ENCODE measurements at places on chromosomes 2 and 18. TPM values are rescaled to one million over a fixed set of nuclear protein-coding genes. Genes with fewer than 3 reads are reported as not detected.

GRCh38 chr18:75376004-75376403, 51.5 kb downstream of the SMIM21 start:
- no peak for DNase-seq

- no peak for DNase-seq
Observed at GRCh38 chr18:13165636-13166423, 52.7 kb upstream of the LDLRAD4 start.

DNA sequence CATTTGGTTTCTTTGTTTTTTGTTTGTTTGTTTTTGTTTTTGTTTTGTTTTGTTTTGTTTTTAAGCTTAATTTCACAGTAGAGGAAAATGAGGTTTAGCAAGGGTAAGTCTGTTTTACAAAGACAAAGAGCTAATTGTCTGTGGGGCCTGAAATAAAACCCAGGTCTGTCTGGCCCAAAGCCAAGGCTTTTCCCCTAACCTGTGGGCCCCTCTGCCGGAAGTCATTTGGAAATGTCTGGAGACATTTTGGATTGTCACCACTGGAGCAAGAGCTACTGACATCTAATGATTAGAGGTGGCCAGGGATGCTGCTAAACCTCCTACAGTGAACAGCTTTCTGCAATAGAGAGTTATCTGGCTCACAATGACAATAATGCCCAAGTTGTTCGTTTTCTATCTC, 167.2 kb downstream of the MAP2 start:
- no peak for DNase-seq

DNA sequence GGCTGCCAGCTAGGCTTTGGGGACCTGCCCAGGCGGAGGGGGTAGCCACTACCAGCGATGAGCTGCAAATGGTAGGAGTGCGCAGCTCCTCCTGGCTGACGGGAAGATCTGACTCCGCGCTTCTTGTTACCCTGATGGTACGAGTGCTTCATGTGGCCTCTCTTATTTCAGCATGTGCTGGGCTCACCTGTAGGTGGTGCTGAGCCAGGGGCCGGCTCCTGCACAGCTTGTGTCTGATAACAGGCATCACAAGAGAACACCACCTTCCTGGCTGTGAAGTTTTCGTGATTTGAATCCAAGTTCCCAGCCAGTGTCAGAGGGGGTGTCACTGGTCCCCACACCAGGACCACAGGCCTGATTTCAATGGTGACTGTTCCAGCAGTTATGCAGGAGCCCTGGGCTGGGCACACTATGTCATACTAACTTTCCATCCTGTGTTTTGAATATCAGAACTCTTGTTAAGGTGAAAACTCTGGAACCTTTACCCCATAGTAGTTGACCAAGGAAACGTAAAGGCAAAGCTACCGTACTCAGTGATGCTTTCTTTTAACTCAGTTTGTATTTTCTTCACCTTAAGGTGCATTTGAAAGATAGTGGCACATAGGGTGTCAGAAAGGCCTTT, 28.0 kb downstream of the APCDD1 start:
- DNase-seq = no peak

- no peak for DNase-seq
Observed at GRCh38 chr2:54088719-54089118, 26.7 kb upstream of the ACYP2 start.

GRCh38 chr2:97732436-97733340, 19.3 kb downstream of the ZAP70 start:
- peak; percentile 48 for DNase-seq

DNA sequence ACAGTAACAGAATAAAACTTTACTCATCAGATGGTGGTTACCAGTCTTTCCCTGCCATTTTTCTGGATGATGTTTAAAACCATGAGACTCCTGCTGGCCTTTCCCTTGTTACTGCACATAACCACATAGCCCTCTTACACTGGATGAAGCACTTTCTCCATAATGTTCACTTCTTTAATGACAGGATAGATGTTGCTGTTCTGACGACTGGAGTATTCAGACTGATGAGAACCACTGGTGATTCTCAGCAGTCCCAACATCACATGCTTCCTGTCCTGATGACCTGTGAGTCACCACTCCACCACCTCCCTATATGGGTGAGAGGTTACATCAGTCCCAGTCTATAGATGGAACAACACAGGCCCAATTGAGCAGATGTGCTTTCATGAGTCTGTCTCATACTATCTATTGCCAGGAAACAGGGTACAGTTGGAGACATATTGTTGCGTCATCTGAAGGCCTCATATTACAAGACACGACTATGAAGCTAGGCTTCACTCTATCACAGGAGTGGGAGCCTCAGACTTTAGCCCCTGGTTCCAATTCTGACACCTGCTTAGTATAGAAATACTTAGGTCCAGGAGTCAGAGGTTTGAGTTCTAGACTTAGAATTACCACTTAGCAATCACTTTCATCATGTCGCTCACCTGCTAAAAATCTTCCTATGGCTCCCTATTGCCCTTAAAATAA, 145.7 kb upstream of the KLF7 start:
- no peak for DNase-seq

DNA sequence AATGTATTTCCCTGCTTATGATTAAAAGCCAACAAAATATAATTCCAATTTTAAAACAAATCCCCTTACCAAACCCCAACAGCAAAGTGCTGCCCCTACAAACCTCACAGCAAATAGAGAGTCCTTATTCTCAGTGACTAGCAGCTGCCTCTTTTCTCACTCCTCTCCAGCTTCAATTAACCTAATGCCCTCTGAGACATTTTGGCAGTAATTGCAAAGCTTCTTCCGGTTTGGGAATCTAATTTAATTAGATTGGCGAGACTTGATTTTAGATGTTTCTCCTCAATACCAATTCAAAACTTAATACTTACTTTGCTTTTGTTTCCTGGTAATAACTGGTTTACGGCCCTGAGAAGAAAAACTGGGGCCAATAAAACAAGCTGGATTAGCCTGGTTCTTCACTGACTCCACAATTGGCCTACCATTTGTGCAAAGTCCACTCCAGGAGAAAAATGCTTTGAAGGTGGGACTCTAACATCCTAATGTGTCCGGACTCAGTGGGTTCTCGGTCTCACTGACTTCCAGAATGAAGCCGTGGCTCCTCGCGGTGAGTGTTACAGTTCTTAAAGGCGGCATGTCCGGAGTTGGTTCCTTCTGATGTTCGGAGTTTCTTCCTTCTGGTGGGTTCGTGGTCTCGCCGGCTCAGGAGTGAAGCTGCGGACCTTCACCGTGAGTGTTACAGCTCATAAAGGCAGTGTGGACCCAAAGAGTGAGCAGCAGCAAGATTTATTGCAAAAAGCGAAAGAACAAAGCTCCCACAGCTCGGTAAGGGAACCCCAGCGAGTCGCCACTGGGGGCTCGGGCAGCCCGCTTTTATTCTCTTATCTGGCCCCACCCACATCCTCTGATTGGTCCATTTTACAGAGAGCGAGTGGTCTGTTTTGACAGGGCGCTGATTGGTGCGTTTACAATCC, 52.8 kb downstream of the SLC35F5 start:
- DNase-seq = no peak

GRCh38 chr18:23300231-23300805, 152.8 kb upstream of the RIOK3 start:
- no peak for DNase-seq

TSGA10 gene
- 5.2 TPM for total RNA-seq

GRCh38 chr18:21117409-21118131, 6.0 kb upstream of the ROCK1 start:
- DNase-seq = no peak

DNA sequence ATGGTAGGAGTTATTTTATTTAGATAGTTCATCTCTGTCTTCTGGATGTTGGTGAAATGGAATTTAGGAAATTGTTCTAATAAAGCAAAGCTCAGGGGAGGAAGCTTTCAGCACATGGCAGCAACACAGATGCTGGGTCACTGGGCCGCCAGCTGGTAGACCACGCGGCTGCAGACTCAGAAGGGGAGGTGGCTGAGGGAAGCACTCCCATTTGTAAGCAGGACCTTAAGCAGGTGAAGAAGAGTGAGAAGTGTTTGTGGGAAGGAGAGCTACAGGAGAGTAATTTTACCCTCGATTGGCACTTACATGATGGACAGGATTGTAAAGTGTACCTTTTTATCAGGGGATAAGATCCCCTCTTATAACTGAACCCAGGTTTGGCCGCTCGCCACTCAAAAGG, 24.4 kb downstream of the NMS start:
- no peak for DNase-seq

CAPG gene
- 9.5 TPM for total RNA-seq

DNA sequence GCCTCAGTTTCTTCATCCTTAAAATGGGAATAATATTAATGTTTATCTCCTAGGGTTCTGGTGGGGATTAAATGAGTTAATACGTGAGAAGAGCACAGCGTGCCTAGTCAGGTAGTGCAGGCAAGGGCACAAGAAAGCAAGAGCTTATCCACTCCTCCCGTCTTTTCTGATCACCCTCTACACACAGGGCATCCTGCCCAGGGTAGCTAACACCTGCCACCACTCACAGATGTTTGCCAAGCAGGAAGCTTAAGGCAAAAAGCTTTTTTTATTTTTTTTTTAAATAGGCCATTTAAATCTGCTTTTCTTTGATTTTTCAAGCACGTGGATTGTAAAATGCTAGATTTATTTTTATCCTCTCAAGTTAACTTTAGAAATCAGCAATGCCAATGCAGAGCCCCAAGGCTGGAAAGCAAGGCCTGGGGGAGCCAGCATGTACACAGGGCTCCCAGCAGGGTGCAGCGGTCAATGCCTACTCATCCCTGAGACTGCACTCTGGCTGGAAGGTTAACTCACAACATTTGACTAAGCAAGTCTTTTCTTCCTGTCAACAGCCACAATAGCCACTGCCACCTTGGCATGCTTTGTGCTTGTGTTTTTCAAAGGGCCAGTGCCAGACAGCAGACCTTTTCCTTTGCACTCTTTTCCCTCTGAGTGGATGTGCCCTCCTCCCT, 86.5 kb upstream of the ACAA2 start:
- no peak for DNase-seq

COLEC12 gene
- total RNA-seq = 10.6 TPM

GRCh38 chr2:71669058-71669456, 215.7 kb downstream of the DYSF start:
- DNase-seq = no peak

ERBB4 gene
- 33.4 TPM for total RNA-seq

- DNase-seq = no peak
Observed at GRCh38 chr2:161843936-161844335, 219.7 kb downstream of the SLC4A10 start.

GRCh38 chr2:225196579-225196978, 154.3 kb upstream of the DOCK10 start:
- no peak for DNase-seq

DNA sequence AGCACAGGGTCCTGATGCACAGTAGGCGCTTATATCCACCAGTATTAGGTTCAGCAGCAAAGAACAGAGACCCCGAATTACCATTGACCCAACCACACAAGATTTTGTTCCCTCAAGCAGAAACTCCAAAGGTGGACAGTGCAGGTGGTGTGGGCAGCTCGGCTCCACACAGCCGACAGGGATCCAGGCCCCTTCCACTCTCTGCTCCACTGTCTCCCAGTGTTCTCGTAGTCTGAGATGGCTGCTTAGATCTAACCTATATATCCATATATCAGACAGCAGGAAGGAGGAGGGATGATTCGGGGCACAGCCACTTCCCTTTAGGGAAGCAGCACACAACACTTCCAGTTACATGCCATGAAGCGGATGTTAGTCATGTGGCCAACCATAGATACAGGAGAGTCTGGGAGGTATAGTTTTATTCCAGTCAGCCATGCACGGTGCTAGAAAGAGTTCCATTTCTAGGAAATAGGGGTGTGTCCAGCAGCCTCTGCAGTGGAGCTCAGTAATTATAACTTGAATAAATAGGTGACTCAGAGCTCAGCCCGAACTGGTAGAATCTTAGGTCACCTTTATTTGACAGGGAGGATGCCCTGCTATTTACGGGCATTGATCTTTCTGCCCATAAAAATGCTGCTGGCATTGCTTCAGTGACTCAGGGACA, 158.9 kb downstream of the TWIST2 start:
- no peak for DNase-seq

CCDC195 gene
- not detected for total RNA-seq

DNA sequence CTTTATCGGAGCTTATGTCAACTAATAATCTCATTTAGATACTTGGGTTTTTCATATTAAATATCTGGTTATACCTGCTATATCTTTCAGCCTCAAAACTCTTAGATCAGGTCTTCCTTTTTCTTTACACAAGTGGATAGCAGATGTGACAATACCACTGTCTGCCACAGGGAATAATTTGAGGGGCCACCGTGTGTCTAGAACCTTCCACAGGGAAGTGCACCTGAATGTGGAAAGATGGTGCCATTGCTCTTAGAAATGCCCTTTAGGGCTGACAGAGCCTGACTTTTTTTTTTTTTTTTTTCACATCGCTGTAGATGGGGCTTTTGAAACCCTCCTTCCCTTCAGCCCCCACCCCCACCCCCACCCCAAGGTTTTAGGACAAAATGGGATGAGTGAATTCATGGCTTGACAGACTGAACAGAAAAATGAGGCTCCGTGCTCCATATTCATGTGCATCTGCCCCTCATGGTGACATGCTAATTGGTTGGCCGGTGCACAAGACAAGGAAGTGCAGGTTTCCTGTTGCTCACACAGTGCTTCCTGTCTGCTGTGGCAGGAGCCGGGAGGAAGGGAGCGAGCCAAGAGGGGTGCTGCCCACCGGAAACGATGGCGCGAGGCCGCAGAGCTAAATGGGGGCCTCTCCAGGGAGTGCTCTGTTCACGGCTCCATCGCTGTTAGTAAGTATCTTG, 246.0 kb downstream of the LDLRAD4 start:
- DNase-seq = peak; percentile 71

GRCh38 chr18:59629894-59630293, 67.3 kb downstream of the CCBE1 start:
- peak; percentile 72 for DNase-seq

- no peak for DNase-seq
Observed at GRCh38 chr2:237879991-237880560, 20.7 kb downstream of the RAMP1 start.

GPR55 gene
- total RNA-seq = 0.18 TPM

DPY30 gene
- total RNA-seq = 34.7 TPM

TRAPPC8 gene
- total RNA-seq = 33.6 TPM

GRCh38 chr2:65030476-65031332, 25.5 kb upstream of the CEP68 start:
- DNase-seq = no peak

DNA sequence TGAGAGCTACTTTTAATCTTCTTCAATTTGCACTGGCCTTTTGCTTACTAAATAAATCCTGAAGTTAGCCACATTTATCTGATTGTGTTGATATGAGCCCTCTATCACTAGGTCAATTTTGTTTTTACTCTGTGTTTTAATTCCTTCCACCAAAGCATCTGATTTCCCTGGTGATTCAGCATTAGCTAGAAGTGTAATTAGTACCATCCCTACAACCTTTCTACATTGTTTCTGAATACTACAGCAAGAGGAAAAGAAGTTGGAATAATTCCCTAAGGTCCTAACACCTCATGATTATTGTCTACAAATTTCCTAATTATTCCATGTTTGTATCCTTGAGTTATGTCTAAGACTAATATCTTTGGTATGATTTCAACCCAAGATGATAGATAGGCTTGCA, 1093.6 kb downstream of the SUCLG1 start:
- DNase-seq = no peak

- no peak for DNase-seq
Observed at GRCh38 chr2:146623771-146624170, 1221.1 kb upstream of the ACVR2A start.

GRCh38 chr2:236668531-236668969, 98.9 kb downstream of the ACKR3 start:
- DNase-seq = no peak
